ENCODE measurements at places on chromosomes 2 and 18. TPM values are rescaled to one million over a fixed set of nuclear protein-coding genes. Genes with fewer than 3 reads are reported as not detected.

REG3A gene
- not detected for total RNA-seq

RBFA gene
- 38.4 TPM for total RNA-seq

STPG4 gene
- 0.55 TPM for total RNA-seq

E2F6 gene
- 7.9 TPM for total RNA-seq

ABCG5 gene
- total RNA-seq = not detected

ALLC gene
- not detected for total RNA-seq

NEU2 gene
- total RNA-seq = not detected

MDH1 gene
- total RNA-seq = 181 TPM

GMPPA gene
- total RNA-seq = 29.1 TPM

ARHGAP25 gene
- 37.7 TPM for total RNA-seq

ABHD1 gene
- 0.56 TPM for total RNA-seq

IL36RN gene
- total RNA-seq = not detected
